ENCODE measurements at places on chromosomes 7 and 10.

DNA sequence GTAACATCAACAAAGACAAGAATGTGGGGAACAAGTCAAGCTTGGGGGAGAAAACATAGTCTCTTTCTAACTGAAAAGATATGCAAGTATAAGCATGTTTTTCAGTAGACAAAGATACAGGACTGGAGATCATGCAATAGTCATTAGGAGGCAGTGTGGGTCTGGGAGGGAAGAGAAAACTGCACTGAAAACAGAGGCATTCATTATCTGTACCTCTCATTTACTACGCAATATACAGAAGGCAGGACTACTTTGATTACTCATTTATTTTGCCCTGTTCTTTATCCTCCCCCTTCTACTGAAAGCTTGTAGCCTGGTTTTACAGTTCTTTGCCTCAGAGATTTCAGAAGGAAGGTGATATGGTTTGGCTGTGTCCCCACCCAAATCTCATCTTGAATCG lies 341.2 kb downstream of the CRPPA start:
- DNase-seq: no peak

GRCh38 chr7:142808461-142808801 lies 37.7 kb downstream of the PRSS2 start:
- no peak for DNase-seq

GRCh38 chr7:129213828-129214227 lies 11.0 kb upstream of the AHCYL2 start:
- no peak for DNase-seq

DNA sequence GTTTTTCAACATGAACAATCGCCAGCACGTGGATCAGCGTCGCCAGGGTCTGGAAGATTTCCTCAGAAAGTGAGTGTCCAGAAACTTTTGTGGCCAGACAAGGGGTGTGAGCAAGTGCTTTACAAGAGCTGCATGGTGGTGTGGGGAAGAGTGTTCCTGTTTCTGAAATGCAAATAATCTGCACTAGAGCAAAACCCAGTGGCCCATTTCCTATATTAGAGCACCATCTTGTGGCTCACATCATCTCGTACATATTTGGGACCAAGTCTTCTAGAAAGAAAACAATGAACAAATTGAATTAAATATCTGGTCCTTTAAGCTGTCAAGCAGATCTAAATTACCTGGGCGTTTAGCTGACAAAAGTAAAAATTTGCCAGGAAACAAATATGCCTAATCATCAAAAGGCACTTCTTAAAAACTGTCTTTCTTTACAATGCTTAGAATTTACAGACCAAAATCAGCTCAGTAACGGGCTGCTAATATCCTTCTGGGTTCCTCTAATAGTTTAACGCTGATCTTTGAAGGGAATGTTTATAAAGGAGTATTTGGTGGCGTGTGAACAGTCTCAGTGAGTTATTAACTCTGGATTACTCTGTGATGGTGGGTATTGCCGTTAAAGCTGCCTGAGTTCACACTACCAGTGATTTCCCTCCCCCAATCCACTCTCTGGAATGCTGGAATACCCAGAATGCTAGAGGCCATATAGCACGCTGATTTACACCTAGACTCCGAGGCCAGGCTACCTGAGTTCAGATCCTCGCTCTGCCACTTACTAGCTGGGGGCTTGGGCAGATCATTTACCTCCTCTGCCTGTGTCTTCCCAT lies 73.6 kb downstream of the SNX10 start:
- DNase-seq: no peak

DNA sequence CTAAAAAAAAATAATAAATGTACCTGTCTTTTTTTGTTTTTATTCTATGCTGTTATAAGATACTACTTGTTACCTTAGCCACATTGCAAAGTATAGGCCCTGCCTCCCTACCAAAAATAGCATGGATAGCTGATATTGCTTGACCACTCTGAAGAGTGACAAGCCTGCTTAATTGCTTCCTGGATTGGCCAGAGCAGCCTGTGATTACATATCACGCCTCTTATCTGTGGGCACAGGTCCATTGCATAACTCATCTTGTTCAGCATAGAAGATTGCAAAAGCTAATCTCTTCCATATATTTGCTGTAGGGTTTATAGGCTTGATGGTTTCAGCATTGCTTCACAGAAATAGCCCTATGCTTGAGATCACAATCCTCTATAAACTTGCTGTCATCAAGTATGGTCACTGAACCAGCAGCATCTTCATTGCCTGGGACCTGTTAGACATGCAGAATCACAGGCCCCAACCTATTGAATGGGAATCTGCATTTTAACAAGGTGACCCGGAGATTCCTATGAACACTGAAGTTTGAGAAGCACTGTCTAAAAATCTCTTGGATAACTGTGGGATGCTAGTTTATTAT lies 280.8 kb upstream of the CDC14C start:
- DNase-seq: no peak

DNA sequence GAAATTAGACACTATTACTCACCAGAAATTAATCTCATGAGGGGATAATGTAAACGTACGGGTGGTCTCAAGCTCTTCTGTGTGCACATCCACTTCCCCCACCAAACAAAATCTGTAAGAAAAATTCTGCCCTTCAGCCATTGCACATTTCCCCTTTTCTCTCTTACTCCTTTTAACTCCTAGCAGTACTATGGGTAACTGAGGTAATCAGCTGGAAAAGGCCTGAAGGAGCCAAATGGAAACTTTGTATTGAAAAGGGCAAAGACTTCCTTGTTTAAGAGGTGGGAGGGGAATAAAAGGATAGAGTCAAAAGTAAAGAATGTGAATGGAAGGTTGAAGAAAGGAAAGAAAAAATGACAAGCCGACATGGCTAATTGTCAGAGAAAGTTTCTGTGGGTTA lies 273.8 kb downstream of the RNLS start:
- no peak for DNase-seq

GRCh38 chr7:74514131-74514591 lies 60.5 kb downstream of the GTF2IRD1 start:
- DNase-seq: no peak

DNA sequence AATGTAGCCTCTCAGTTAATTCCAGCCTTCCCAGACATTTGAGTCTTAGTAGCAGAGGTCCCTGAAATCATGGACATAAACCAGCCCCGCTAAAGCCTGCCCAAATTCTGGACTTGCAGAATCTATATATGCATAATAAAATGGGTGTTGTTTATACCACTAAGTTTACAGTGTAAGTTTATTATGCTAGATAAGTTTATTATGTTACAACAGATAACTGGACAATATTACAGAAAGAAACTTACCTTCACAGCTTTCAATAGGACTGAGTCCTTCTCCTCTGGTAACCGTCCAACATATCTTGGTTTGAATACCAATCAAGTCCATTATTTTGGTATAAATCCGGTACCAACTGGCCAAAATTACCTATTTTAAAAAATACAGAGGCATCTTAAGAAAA lies 26.2 kb downstream of the DPY19L1 start:
- no peak for DNase-seq

- no peak for DNase-seq
These were observed 122.2 kb downstream of the TSPAN12 start for GRCh38 chr7:120735791-120736190.

DNA sequence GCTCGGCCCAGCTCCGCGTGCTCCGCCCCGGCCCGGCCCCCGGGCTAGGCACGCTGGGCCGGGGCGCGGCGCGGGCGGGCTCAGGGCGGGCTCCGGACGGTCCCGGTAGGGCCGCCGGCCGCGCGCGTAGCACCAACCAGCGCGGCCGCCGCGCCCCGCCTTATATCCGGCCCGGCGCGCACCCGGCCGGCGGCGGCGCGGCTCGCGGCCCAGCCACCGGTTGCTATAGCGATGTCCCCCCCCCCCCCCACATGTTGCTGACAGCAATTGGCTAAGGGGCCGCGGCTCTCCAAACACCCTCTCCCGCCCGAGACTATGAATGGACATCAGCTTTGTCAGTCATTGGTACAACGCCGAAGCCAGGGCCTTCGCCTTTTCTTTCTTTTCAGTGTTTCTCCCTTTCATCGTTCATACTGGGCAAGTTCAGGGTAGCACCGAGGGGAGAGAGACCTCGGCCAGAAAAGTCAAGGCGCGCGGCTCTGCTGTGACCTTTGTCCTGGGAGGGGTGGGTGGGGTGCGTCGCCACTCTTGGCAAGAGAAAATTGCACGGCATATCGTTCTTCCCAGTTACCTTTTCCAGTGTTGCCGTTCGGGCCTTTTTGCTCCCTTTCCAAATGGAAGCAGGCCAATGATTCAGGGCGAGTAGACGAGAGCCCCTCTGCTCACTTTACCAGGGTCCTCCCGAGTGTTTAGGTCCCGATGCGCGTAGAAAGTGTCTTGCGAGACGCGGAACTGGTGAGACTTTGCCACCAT lies 354.2 kb downstream of the DNAJB6 start:
- no peak for DNase-seq

DNA sequence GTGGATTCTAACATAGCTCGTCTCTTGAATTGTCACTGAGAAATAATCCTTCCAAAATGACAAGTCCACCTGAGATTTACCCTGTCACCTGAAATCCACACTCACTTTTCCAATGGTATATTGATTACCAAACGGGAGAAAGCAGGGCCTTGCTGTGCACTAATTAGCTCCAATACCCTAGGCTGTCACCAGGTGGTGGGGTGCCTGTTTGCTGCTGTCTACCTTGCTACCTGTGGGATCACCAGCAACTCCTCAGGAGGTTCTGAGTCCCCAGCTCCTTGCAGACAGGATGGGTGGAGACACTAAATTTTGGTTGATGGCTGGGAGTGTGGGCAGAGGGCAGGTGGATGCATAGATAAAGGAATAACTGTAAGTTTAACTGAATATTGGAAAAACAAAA lies 237.2 kb upstream of the ZNF32 start:
- DNase-seq: no peak

- no peak for DNase-seq
These were observed 11.9 kb upstream of the OPTN start for GRCh38 chr10:13087986-13088618.

DNA sequence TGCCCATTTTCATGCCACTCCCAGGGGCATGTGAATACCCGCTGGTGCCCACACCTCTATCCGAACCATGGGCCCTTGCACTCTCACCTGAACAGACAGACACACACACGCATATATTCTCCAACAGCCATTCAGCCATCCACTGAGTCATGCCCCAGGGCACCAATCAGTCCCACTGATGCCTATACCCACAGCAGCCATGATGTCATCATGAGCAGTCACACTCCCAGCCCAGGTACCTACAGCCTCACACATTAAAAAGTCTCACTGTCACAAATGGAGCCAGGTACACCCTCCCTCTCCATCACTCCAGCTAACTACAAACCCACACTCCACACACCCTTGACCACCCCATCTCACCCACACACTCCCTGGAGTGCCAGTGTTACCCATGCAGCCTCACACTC lies 12.2 kb downstream of the VSIR start:
- no peak for DNase-seq

DNA sequence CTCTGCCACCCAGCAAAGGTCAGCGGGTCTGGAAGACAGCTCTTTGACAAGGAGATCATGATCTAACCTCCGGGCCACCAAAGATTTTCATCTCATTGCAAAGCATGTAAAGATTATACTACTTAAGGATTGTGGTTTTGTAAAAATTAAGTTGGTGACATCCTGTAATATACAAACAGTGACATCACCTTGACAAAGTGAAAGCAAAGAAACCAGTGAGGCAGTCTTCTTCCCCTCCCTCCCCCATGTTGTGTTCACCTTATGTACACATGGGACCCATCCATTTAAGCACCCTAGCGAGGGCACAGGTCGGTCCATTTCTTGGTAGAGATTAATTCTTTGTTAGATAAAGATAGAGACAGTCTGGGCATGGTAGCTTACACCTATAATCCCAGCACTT lies 3.9 kb downstream of the MDH2 start:
- DNase-seq: no peak

GRCh38 chr7:2985866-2986265 lies 57.8 kb downstream of the CARD11 start:
- no peak for DNase-seq

DNA sequence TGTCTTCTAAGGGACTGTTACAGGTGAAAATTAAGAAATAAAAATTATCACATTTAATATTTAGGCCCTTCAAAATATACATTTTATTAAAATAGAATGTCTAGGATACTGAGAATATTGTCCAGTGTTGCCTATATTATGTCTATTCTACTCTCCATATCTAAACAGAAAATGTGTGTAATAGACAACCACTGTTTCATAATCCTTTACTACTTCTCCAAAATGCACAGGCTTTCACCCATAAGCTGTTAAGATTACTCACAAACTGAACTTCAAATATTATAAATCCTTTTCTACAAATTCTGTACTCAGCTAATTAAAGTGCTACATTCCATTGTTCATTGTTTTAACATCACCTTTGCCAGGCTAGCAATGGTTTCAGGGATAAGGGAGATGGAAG lies 56.7 kb upstream of the TFEC start:
- DNase-seq: no peak

- no peak for DNase-seq
These were observed 218.6 kb upstream of the FZD1 start for GRCh38 chr7:91045606-91046005.

GRCh38 chr7:30251708-30252329 lies 32.6 kb upstream of the ZNRF2 start:
- DNase-seq: no peak

- DNase-seq: no peak
These were observed 4.8 kb upstream of the RET start for GRCh38 chr10:43071865-43072650.

GRCh38 chr7:158849768-158850544 lies 6.4 kb upstream of the DYNC2I1 start:
- DNase-seq: no peak

GRCh38 chr10:101453791-101454718 lies 100.1 kb downstream of the BTRC start:
- DNase-seq: no peak

- no peak for DNase-seq
These were observed 192.5 kb downstream of the ANK3 start for GRCh38 chr10:60197206-60197605.

GRCh38 chr7:142066536-142066935 lies 45.0 kb upstream of the MGAM2 start:
- no peak for DNase-seq

DNA sequence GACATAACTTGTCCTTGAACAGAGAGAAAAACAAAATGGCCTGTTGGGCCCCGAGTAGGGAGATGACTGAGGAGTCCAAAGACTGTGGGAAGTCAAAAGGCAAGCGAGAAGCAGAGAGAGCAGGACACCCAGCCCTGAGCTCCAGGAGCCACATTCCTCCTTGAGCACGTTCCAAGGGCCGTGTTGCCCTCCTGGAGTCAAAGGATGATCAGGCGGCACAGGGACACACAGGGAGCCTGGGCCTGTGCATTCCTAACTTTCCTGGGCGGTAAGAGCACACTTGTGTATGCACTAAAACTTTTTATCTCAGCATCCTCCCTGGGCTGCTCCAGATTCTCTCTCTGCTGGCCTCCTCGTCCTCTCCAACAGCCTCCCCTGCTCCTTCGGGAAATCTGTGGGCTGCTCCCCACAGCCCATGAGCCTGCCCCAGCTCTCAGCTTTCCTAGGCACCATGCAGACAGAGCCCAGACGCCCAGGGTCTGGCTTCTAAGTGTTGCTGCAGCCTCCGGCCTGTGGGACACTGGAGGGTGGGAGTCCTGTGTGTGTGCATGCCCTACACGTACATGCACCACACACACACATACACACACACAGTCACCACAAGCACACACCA lies 281.8 kb downstream of the POU6F2 start:
- DNase-seq: no peak

- no peak for DNase-seq
These were observed 279.7 kb upstream of the KLF14 start for GRCh38 chr7:131013716-131014115.

GRCh38 chr7:17620566-17620965 lies 319.7 kb downstream of the SNX13 start:
- no peak for DNase-seq

GRCh38 chr10:4283846-4284610 lies 499.0 kb upstream of the KLF6 start:
- DNase-seq: no peak

Data from T-helper 1 cell (primary cell).